Ovary (tissue), 10 donors: ENCODE measurements at places on chromosomes 2 and 18.
A peak's percentile ranks its signal among the peaks of the same experiment; 100 is the strongest.

DNA sequence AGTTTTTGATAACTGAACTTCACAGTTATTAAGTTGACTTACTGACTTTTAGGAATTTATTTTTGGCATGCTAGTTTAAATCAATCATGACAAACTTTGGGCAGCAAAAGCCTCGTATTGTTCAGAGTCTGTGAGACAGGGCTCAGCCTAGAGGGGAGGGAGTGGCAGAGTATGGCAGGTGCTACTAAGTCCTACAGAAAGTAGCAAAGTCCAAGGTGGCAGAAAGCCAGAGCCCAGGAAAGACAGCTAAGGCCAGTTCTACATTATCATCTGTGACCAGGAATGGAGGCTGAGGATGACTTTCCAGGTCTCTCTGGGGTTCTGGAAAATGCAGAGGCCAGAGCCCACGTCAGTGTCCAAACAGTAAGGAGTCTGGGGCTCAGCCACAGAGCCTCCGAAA is 34.2 kb downstream of the CHST10 start:
- DNase-seq: no peak
- H3K4me3 ChIP-seq: no peak overlapping the region
- H3K36me3 ChIP-seq: no peaks in the 10 kb centered on the region
- H3K27ac ChIP-seq: no peak overlapping the region
- H3K4me1 ChIP-seq: no peaks in the 10 kb centered on the region

- H3K27ac ChIP-seq: no peak overlapping the region
- H3K27me3 ChIP-seq: no peaks in the 10 kb centered on the region
- H3K4me1 ChIP-seq: peaks cover 8% of the 10 kb centered on the region
- DNase-seq: no peak
- no peaks in the 10 kb centered on the region for H3K36me3 ChIP-seq
Measured at GRCh38 chr2:73998451-73998850, 13.7 kb downstream of the TET3 start.

DNA sequence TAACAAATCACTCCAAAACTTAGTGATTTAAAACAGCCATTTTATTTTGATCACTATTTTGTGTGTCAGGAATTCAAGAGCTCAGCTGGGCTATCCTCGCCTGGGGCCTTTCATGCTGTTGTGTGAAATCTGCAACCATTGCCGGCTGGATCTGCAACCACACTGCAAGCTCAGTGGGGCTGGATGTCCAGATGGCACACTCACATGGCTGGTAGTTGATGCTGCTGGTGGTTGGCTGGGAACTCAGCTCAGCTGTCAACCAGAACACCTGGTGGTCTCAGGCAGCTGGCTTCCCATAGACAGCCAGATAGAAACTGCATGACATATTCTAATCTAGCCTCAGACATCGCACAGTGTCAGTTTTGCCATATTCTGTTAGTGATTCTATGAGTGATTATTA is 30.6 kb upstream of the AP1S3 start:
- H3K4me3 ChIP-seq: no peak overlapping the region
- no peaks in the 10 kb centered on the region for H3K27me3 ChIP-seq
- H3K27ac ChIP-seq: no peak overlapping the region
- H3K4me1 ChIP-seq: no peaks in the 10 kb centered on the region

DNA sequence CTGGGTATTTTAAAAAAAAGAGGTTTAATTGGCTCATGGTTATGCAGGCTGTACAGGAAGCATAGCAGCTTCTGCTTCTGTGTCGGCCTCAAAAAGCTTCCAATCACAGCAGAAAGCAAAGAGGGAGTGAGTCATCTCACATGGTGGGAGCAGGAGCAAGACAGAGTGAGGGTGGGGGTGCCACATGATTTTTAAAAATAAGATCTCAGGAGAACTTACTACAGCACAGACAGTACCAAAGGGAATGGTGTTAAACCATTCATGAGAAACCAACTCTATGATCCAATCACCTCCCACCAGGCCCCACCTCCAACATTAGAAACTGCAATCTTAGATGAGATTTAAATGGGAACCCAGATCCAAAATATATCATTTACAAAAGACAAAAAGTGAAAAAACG is 14.6 kb downstream of the ZNF519 start:
- H3K4me1 ChIP-seq: no peaks in the 10 kb centered on the region
- no peak for DNase-seq
- no peaks in the 10 kb centered on the region for H3K36me3 ChIP-seq
- H3K27ac ChIP-seq: no peak overlapping the region
- no peak overlapping the region for H3K4me3 ChIP-seq

- no peaks in the 10 kb centered on the region for H3K27me3 ChIP-seq
- no peaks in the 10 kb centered on the region for H3K36me3 ChIP-seq
- no peak overlapping the region for H3K4me3 ChIP-seq
- no peak for DNase-seq
Measured at GRCh38 chr2:113230531-113230930, 48.2 kb downstream of the PAX8 start.

DNA sequence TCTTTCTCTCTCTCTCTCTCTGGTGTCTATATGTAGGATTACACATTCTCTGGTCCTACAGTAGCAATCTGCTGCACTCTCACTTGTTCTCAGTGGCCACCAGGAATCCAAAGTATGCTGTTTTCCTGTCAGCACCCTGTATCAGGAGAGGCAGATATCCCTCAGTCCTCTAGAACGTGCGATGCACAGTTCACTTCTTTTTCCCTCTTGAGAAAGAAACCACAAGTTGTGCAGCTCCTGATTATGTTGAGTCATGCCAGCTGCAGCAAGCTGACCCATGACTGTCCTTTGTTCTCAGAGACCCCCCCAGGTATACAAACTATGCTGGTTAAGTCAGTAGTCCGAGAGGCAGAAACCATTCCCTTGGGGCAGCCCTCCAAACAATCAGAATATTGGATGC is 54.6 kb downstream of the LANCL1 start:
- no peak overlapping the region for H3K4me3 ChIP-seq
- no peaks in the 10 kb centered on the region for H3K27me3 ChIP-seq
- H3K27ac ChIP-seq: no peak overlapping the region
- H3K36me3 ChIP-seq: no peaks in the 10 kb centered on the region

DNA sequence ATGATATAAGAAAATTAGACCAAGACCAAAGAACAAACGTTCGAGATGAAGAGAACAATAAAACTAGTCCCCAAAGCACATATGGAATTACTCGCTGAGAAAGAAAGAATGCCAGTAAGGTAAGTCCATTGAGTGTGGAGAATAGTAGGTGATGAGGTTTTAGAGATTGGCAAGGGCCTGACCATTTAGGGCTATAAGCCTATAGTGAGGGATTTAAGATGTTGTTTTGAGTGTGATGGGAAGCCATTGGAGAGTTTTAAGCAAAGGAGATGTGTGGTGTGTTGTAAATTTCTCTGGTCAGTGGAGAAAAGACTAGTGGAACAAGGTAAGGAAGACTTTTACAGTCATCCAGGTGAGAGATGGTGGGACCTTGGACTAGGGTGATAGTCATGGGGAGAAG is 151.1 kb downstream of the MCFD2 start:
- H3K4me1 ChIP-seq: peaks cover 3% of the 10 kb centered on the region
- no peak overlapping the region for H3K27ac ChIP-seq
- H3K27me3 ChIP-seq: no peaks in the 10 kb centered on the region
- no peaks in the 10 kb centered on the region for H3K36me3 ChIP-seq

DNA sequence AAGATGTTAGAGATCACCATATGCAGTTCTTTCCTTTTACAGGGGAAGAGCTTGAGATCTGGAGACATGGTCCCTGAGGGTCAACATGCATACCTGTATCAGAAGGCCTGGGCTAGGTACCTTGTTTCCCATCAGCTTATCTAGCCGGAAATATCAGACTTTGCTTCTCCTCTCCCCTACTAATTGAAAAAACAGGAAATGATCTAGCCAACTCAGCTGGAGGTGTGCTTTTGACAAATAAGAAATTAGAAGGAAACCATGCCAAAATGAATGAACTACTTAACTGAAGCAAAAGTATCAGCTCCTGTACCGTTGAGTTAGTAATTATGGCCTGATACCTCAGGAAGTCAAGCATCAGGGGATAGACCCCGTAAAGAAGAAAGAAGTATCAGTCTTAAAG is 20.4 kb downstream of the PKP4 start:
- no peak for DNase-seq
- no peak overlapping the region for H3K4me3 ChIP-seq
- no peaks in the 10 kb centered on the region for H3K36me3 ChIP-seq
- H3K27ac ChIP-seq: no peak overlapping the region
- peaks cover 6% of the 10 kb centered on the region for H3K4me1 ChIP-seq

GRCh38 chr2:60413814-60414168 is 139.7 kb downstream of the BCL11A start:
- DNase-seq: no peak
- H3K27me3 ChIP-seq: no peaks in the 10 kb centered on the region
- no peak overlapping the region for H3K27ac ChIP-seq
- H3K4me3 ChIP-seq: no peak overlapping the region
- peaks cover 3% of the 10 kb centered on the region for H3K4me1 ChIP-seq

- DNase-seq: no peak
- H3K4me1 ChIP-seq: no peaks in the 10 kb centered on the region
- no peak overlapping the region for H3K4me3 ChIP-seq
- no peaks in the 10 kb centered on the region for H3K36me3 ChIP-seq
- H3K27me3 ChIP-seq: no peaks in the 10 kb centered on the region
Measured at GRCh38 chr2:140994856-140995255, 1136.0 kb downstream of the LRP1B start.

- H3K36me3 ChIP-seq: no peaks in the 10 kb centered on the region
- no peak overlapping the region for H3K4me3 ChIP-seq
- peak; percentile 73 for DNase-seq
- H3K27ac ChIP-seq: no peak overlapping the region
Measured at GRCh38 chr2:20490300-20491181, 43.7 kb downstream of the RHOB start.

GRCh38 chr2:2057125-2057721 is 273.9 kb downstream of the MYT1L start:
- no peaks in the 10 kb centered on the region for H3K4me1 ChIP-seq
- H3K27ac ChIP-seq: no peak overlapping the region
- H3K27me3 ChIP-seq: no peaks in the 10 kb centered on the region
- no peaks in the 10 kb centered on the region for H3K36me3 ChIP-seq
- peak; percentile 38 for DNase-seq

- no peak for DNase-seq
- H3K27me3 ChIP-seq: no peaks in the 10 kb centered on the region
- H3K4me1 ChIP-seq: peaks cover 5% of the 10 kb centered on the region
- H3K4me3 ChIP-seq: no peak overlapping the region
- H3K36me3 ChIP-seq: no peaks in the 10 kb centered on the region
Measured at GRCh38 chr2:232420463-232421188, 14.0 kb downstream of the ALPG start.

GRCh38 chr2:44550561-44550960 is 188.8 kb downstream of the CAMKMT start:
- H3K27me3 ChIP-seq: no peaks in the 10 kb centered on the region
- DNase-seq: no peak
- no peak overlapping the region for H3K27ac ChIP-seq
- no peaks in the 10 kb centered on the region for H3K36me3 ChIP-seq
- no peaks in the 10 kb centered on the region for H3K4me1 ChIP-seq
- no peak overlapping the region for H3K4me3 ChIP-seq

DNA sequence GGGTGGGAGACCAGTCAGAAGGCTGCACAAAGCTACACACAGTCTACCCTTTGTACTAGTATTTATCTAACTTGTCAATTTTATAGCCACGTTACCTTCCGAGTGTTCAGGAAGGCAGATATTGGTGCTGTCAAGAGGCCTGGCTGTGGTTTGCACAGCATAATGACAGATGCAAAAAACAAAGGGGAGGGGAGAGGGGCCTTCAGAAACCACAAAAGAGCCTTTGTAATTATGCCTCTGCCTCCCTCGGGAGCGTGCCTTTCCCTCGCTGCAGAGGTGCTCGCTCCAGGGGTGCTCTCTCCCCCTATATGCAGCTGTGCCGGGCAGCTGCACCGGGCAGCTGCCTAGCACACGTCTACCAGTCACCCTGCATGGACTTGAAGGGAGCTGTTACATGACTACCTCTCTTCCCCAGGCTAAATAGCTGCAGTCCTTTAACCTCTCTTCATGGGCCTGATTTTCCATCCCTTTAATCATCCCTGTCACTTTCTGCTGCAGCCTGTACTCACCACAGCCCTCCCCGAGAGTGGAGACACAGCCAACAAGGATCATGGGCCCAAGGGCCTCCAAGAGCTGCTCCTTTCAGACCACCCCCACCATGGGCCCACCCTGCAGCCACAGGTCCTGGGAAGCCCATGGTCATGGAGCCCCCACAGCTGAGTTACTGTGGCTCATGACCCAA is 168.4 kb upstream of the PKDCC start:
- peak; percentile 43 for DNase-seq
- H3K36me3 ChIP-seq: no peaks in the 10 kb centered on the region
- no peaks in the 10 kb centered on the region for H3K27me3 ChIP-seq

DNA sequence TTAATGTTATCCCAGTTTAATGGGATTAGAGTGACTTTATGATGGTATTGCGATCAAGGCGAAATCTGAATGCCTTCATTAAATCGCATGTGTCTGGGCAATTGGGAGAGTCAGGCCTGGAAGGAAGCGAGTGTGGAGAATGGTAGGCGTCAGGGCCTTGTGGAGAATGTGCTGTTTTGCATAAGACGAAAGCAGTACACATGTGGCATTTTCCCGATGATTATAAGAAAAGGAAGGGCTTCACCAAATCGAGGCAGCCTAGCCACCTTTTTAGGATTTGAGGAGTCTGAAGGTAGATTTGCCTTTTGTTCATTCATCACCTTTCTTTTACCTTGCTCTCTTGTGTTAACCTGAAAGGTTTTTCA is 1.0 kb downstream of the ZNF532 start:
- DNase-seq: no peak
- no peaks in the 10 kb centered on the region for H3K27me3 ChIP-seq
- H3K36me3 ChIP-seq: no peaks in the 10 kb centered on the region
- H3K4me1 ChIP-seq: peaks cover 24% of the 10 kb centered on the region
- H3K27ac ChIP-seq: no peak overlapping the region

GRCh38 chr2:100072503-100072902 is 69.9 kb downstream of the AFF3 start:
- DNase-seq: no peak
- H3K36me3 ChIP-seq: no peaks in the 10 kb centered on the region
- H3K27ac ChIP-seq: no peak overlapping the region
- H3K4me1 ChIP-seq: peaks cover 11% of the 10 kb centered on the region
- H3K4me3 ChIP-seq: no peak overlapping the region

- H3K4me1 ChIP-seq: no peaks in the 10 kb centered on the region
- no peak overlapping the region for H3K4me3 ChIP-seq
- no peak overlapping the region for H3K27ac ChIP-seq
- no peaks in the 10 kb centered on the region for H3K27me3 ChIP-seq
Measured at GRCh38 chr2:134155134-134155533, 98.7 kb upstream of the MGAT5 start.
